ENCODE measurements at places on chromosomes 1 and 21. TPM values are rescaled to one million over a fixed set of nuclear protein-coding genes. Genes with fewer than 3 reads are reported as not detected.

GRCh38 chr1:19815801-19816736, 986 bp upstream of the RNF186 start:
- H3K4me1 ChIP-seq: no peaks in the 10 kb centered on the region
- no peak for DNase-seq
- no peaks in the 10 kb centered on the region for H3K27me3 ChIP-seq

- no peaks in the 10 kb centered on the region for H3K36me3 ChIP-seq
- no peaks in the 10 kb centered on the region for H3K4me1 ChIP-seq
- no peaks in the 10 kb centered on the region for H3K27me3 ChIP-seq
- H3K4me3 ChIP-seq: no peak overlapping the region
- no peak overlapping the region for H3K27ac ChIP-seq
Measured at GRCh38 chr1:29544406-29544805, 308.1 kb downstream of the PTPRU start.

DNA sequence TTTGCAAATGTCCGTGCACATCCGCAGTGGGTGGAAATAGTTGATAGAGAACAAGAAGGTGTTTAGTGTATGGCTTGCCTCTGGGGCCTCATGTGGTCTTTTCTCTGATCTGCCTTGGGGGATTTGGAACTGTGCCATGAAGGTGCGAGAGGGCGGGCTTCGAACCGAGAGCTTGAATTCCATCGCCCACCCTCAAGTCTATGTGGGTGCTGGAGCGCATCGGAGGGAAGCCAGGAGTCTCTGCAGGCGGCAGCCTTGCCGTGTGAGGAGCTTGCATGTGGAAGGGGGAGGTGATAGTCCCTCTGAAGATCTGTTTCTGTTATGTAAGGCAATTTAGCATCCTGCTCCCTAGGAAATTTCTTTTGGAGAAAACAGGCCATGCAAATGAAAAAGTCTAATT, 119.6 kb downstream of the HUNK start:
- no peaks in the 10 kb centered on the region for H3K36me3 ChIP-seq
- H3K27me3 ChIP-seq: no peaks in the 10 kb centered on the region
- no peak overlapping the region for H3K27ac ChIP-seq
- peaks cover 10% of the 10 kb centered on the region for H3K4me1 ChIP-seq

KCNJ6 gene
- under 0.01 TPM for total RNA-seq

DNA sequence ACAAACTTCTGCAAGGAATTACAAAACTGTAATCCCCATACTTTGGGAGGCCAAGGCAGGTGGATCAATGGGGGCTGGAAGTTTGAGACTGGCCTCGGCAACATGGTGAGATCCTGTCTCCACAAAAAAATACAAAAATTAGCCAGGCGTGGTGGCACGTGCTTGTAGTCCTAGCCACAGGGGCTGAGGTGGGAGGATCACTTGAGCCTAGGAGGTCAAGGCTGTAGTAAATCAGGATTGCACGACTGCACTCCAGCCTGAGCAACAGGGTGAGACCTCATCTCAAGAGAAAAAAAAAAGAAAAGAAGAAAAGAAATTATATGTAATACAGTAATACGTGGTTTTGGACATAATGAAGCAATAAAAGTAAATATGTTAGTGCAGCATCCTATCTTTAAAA, 138.2 kb downstream of the COP1 start:
- no peaks in the 10 kb centered on the region for H3K36me3 ChIP-seq
- H3K27me3 ChIP-seq: no peaks in the 10 kb centered on the region
- no peaks in the 10 kb centered on the region for H3K4me1 ChIP-seq
- no peak overlapping the region for H3K27ac ChIP-seq
- no peak overlapping the region for H3K4me3 ChIP-seq

DNA sequence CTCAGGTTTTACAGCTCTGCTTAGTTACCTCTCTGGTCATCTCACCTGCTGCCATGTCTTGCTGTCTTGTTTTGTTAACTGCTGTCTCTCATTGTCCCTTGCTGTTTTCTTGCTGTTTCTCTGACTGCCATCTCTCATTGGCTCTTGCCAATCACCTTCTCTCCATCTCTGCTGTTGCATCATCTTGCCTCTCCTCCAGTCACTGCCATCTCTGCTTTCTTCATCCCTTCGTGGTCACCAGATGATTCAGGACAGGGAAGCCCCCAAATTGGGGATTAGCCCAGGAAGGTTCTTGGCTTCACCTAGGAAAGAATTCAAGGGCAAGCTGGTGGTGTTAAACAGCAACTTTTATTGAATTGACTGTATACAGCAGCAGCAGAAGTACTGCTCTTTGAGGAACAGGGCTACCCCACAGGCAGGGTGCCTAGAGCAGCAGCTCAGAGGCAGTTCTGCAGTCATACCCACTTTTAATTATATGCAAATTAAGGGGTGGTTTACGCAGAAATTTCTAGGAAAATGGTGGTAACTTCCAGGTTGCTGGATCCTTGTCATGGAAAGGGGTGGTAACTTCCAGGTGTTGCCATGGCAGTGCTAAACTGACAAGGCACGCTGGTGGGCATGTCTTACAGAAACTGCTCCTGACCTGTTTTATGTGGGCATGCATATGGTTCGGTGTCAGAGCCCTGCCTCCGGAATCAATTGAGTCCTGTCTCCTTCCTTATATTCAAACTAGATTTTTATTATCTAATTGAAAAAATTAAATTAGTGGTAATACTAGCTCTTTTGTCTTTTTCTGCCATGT, 33.4 kb downstream of the SUCO start:
- DNase-seq: no peak
- H3K36me3 ChIP-seq: peaks cover 78% of the 10 kb centered on the region
- H3K4me1 ChIP-seq: no peaks in the 10 kb centered on the region

DNA sequence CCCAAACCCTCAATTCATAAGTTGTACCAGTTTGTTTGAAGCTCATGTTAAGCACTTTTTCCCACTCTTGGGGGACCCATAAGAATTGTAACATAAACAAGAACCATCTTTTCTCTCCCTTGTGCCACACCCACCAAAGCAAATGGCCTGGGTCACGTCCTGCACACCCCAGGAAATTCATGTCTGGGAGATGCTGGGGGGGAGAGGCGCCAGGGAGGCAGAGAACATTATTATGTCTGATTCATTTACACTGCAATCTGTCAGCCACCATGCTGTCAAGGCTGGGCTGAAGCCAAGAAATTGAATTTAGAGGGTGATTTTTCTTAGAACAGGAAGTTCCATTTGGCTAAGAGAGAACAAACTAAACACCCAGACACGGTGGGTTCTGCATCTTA, 37.2 kb upstream of the IPO9 start:
- peak overlapping the region; percentile 72 for H3K27ac ChIP-seq
- H3K36me3 ChIP-seq: peaks cover 51% of the 10 kb centered on the region
- H3K4me1 ChIP-seq: peaks cover 50% of the 10 kb centered on the region
- H3K4me3 ChIP-seq: no peak overlapping the region

GRCh38 chr1:171457412-171457811, 27.9 kb upstream of the PRRC2C start:
- H3K27ac ChIP-seq: no peak overlapping the region
- H3K4me1 ChIP-seq: no peaks in the 10 kb centered on the region
- no peak overlapping the region for H3K4me3 ChIP-seq

DNA sequence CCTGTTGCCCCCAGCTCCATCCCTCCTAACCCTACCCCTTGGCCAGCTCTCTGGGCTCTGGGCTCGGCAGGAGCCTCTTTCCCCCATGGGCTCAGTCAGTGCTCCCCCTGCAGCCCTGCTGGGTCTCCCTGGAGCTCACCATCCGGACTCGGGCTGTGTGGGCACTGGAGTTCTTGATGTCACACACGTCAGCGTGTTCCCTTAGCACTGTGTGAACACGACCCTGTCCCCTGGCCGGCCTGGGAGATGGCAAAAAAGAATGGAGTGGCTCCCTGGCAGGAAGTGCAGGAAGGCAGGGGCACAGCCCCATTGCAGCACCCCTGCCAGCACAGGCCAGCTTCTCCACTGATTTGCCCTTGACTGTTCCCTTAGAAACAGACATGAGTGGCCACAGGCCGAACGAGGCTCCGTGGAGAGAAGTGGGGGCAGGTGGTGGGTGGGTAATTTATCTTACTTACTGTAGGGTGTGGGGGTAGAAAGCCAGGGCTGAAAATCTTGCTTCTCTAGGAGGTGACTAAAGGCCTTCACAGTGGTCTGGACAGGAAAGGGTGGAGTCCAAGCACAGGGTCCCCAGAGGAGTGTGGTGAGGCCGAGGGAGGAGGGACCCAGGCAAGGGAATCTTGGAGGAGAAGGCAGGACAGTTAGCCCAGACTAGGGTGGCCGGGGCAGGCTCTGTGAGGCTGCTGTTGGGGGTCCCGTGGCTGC, 381.7 kb upstream of the VAMP3 start:
- H3K4me3 ChIP-seq: no peak overlapping the region
- peak; percentile 88 for DNase-seq
- no peaks in the 10 kb centered on the region for H3K27me3 ChIP-seq
- H3K4me1 ChIP-seq: peaks cover 32% of the 10 kb centered on the region
- peak overlapping the region; percentile 44 for H3K27ac ChIP-seq

DNA sequence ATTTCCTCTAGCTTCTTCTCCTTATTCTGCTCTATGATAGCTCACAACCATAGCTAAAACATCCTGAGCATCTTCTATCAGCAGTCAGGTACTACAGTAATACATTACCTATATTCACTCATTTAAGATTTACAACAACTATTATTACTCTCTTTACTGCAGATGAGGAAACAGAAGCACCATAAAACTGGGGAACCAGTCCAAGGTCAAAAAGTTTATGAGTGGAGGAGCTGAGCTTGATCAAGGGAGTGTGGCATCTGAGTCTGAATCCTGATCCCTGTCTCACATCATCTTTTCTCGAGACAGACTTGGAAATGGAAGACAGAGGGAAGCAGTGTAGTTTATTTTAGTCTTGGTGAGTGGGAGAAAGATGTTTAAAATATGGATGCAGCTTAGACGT, 288.6 kb downstream of the RGS7 start:
- no peaks in the 10 kb centered on the region for H3K4me1 ChIP-seq
- H3K4me3 ChIP-seq: no peak overlapping the region
- H3K27me3 ChIP-seq: no peaks in the 10 kb centered on the region
- no peak overlapping the region for H3K27ac ChIP-seq

DNA sequence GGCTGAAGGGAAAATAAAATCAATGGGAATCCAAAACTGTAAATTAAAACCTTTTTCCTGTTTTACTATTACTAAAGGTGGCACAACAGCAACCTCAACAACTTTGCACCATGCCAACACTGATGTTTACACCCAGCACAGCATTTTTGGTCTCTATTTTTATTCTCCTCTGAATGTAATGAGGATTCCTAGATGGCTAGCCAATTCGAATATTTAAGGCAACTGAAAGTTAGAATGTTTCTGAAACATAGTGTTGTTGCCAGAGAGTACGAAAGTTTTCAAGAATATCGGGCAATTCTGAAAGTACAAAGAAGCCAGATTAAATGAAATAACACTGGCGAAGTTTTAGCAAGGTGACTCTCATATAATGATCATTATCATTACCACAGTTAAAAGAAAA, 40.7 kb downstream of the CHODL start:
- H3K4me1 ChIP-seq: no peaks in the 10 kb centered on the region
- no peaks in the 10 kb centered on the region for H3K36me3 ChIP-seq
- H3K27ac ChIP-seq: no peak overlapping the region

LDLRAD1 gene
- not detected for total RNA-seq

IFNAR1 gene
- 28.3 TPM for total RNA-seq

DNA sequence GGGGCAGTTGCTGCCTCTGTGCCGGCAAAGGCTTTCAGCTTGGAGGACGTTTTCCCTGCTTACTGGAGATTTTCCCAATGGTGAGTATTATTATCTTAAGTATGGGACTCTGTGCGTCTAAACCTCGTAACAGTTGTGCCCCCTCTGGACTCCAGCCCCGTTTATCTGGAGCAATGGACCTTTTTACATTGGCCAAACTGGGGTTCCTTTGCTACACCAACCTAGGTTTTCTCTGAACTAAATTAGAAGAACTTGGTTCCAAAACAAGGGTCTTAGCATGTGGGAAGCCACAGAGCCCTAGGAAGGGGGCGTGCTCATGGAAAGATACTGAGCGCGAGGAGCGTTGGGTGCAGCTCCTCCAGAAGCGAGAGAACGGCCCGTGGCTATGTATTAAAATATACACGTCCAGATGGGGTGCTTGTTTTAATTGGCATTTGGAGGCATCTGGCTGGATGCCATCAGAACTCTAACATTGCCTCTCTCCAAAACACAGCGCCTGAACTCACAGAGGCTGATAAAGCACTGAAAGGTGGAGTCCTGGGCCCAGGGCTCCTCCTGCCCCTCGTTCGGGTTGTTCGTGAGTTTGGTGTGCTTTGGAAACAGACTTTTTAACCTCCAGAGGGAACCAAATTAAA, 28.4 kb downstream of the POFUT2 start:
- DNase-seq: peak; percentile 72
- no peaks in the 10 kb centered on the region for H3K4me1 ChIP-seq
- H3K4me3 ChIP-seq: no peak overlapping the region
- H3K27ac ChIP-seq: no peak overlapping the region
- peaks cover 38% of the 10 kb centered on the region for H3K27me3 ChIP-seq
- H3K36me3 ChIP-seq: no peaks in the 10 kb centered on the region

MATN1 gene
- not detected for total RNA-seq

- H3K27me3 ChIP-seq: no peaks in the 10 kb centered on the region
- no peak for DNase-seq
- peak overlapping the region; percentile 90 for H3K4me3 ChIP-seq
- H3K27ac ChIP-seq: peak overlapping the region; percentile 97
Measured at GRCh38 chr1:155976913-155977689, 1.2 kb downstream of the ARHGEF2 start.

EVA1C gene
- 72.7 TPM for total RNA-seq

GRCh38 chr1:214338212-214338611, 57.3 kb downstream of the SMYD2 start:
- DNase-seq: no peak
- no peak overlapping the region for H3K4me3 ChIP-seq
- peaks cover 21% of the 10 kb centered on the region for H3K36me3 ChIP-seq
- no peaks in the 10 kb centered on the region for H3K27me3 ChIP-seq
- peaks cover 33% of the 10 kb centered on the region for H3K4me1 ChIP-seq

GRCh38 chr1:12528021-12528852, 89.8 kb downstream of the DHRS3 start:
- no peaks in the 10 kb centered on the region for H3K36me3 ChIP-seq
- H3K4me3 ChIP-seq: no peak overlapping the region
- no peak for DNase-seq
- H3K27me3 ChIP-seq: no peaks in the 10 kb centered on the region
- peak overlapping the region; percentile 27 for H3K27ac ChIP-seq

- H3K27me3 ChIP-seq: no peaks in the 10 kb centered on the region
- H3K4me1 ChIP-seq: peaks cover 95% of the 10 kb centered on the region
- peaks cover 71% of the 10 kb centered on the region for H3K36me3 ChIP-seq
- H3K27ac ChIP-seq: peak overlapping the region; percentile 96
- no peak for DNase-seq
Measured at GRCh38 chr1:8013399-8013798, 12.7 kb downstream of the ERRFI1 start.

DNA sequence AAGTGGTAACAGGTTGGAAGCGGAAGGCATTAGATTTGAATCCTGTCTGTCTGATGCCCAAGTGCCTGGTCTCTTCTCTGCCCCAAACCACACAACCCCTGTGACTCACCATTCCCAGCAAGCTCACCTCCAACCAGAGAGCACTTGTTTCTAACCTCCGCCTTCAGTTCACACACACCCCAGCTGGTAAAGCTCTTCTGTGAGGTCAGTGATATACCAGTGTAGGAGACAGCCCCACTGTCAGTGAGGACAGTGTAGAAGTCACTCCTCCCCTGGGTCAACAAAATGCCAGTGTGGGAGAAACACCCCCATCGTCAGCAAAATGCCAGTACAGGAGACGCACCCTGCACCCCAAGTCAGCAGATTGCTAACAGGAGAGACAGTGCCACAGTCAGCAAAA, 2.6 kb downstream of the RIMS3 start:
- H3K27ac ChIP-seq: no peak overlapping the region
- H3K4me3 ChIP-seq: no peak overlapping the region
- peaks cover 27% of the 10 kb centered on the region for H3K4me1 ChIP-seq
- DNase-seq: no peak
- no peaks in the 10 kb centered on the region for H3K27me3 ChIP-seq
- H3K36me3 ChIP-seq: no peaks in the 10 kb centered on the region
